ENCODE measurements at places on chromosomes 5 and 9.

GRCh38 chr9:92440751-92441046 lies 16.4 kb upstream of the OMD start:
- no peak for DNase-seq

GRCh38 chr9:70347046-70347445 lies 67.4 kb downstream of the KLF9 start:
- DNase-seq: no peak

DNA sequence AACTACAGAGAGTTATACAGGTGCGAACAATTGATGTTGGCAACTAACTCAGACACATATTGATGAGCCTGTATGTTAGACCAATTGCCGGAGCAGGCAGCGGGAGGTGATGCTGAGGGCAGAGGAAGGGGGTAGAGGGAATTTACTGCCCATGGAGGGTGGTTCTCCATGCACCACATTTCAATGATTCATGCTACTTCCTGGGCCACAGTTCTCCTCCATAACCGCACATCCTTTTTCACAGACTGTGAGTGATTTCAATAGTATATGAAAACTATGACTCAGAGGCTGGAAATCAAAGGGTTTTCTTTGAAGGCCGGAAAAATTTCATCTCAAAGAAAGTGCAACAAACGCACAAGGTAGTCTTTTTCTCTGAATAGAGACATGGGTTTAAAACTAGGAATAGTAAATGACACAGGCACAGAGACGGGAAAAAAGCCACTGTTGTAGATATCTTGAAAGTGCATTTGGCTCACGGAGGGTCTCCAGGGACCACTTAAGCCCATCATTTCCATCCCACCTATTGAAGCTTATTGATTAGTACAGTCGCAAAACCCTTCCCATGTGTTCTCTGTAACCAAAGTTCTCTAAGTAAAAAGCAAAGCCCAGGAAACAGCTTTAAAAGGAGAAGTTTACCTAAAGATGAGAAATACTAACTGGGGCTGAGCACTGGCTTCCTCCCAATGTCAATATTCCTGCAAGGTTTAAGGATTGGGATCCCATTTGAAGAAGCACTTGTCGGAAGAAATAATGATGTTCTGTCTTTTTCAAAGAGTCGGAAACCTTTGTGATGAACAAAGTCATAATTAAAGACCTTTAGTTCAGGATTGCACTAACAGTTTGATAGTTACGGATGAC lies 28.0 kb upstream of the ADAM19 start:
- DNase-seq: no peak

DNA sequence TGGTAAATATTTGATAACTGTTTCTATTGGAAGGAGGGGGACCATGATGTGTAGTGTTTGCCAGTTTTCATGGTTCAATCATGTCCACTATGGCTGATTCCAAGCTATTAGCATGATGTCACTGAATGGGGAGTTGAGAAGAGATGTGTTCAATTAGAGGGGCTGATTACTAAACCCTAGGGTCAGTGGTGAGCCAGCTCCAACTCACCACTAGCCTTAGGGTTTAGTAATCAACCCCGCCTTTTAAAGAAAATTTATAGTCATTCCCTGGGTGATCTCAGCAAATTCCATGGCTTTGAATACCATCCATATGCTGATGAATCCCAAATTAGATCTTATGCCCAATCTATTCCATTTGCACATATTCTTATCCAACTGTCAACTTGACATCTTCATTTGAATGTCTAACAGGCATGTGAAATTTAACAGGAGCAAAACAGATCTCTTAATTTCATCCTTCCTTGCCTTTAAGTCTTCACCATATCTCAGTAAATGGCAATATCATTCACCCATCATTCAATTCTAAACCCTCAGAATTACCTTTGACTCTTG lies 98.8 kb downstream of the GCNT1 start:
- no peak for DNase-seq

DNA sequence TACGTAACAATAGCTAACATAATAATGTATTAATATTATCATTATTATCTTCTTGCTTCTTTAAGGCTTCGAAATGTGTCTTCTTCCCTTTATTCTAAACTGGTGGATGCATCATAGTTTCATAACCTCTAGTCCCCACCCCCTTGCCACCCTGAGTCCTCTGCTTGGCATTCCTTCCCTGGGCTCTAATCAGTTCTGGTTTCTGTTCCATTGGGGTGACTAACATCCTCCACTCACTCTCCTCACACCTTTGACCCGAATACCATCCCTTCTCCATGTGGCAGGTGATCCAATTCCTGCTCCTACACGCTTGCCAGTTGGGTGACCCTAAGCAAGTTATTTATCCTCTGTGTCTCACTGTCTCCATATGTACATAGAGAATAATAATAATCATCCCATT lies 286.1 kb downstream of the TRPM3 start:
- no peak for DNase-seq

DNA sequence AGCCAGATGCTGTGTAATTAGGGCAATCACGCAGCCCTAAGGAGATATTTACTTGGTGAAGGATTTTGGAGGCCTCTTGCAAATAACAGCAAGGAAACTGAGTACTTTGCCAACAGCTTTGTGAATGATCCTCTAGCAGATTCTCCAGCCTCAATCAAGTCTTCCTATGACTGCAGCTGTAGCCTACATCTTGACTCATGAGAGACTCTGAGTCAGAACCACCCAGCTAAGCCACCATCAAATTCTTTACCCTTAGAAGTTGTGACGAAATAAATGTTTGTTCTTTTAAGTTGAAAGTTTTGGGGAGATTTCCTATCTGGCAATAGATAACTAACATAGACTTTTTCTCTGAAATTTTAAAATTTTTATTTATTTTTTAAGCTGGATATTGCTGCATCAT lies 237.6 kb upstream of the CCNH start:
- no peak for DNase-seq

GRCh38 chr9:136011376-136011702 lies 50.2 kb upstream of the UBAC1 start:
- no peak for DNase-seq

DNA sequence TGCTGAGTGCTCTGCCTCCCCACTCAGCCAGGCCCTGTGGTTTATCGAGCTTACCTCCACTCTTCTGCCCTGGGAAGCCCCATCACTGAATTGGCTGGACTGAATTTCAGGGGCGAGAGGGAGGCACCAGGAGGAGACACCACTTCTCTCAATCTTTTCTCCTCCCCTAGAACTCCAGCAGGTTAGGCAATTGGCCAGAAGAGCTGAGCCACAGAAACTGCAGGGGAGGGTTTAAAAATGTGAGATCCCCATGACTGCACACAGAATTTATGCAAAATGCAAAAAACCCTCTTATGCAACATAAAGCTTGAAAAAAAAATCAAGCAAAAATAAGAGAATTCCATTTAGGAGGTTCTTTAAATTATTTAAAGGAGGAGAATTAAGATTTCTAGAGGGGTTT lies 29.9 kb downstream of the TUT7 start:
- no peak for DNase-seq

- no peak for DNase-seq
Observed at GRCh38 chr5:126471875-126472537, 48.8 kb downstream of the GRAMD2B start.

GRCh38 chr5:159059722-159060121 lies 40.0 kb downstream of the EBF1 start:
- DNase-seq: no peak

- DNase-seq: no peak
Observed at GRCh38 chr9:72983056-72983455, 30.2 kb upstream of the ALDH1A1 start.

- DNase-seq: no peak
Observed at GRCh38 chr9:107742531-107743309, 253.2 kb upstream of the KLF4 start.

DNA sequence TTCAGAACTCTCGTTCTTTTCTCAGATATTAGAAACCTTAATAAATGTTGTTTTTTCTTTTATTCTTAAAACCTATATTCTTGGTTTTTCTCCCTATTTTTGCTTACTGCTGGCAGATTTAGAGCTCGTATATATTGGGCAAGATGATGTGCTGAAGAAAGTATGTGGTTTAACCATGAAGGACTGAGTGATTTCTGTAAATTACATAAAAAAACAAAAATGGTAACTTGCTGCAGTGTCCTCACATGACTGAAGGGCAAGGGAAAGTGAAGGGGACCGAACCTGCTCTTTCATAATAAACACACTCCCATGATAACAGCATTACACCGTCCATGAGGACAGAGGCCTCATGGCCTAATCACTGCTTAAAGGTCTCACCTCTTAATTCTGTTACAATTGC lies 393.8 kb upstream of the ZNF608 start:
- no peak for DNase-seq

GRCh38 chr5:9686216-9686615 lies 56.1 kb upstream of the TAS2R1 start:
- DNase-seq: no peak

- no peak for DNase-seq
Observed at GRCh38 chr5:75152860-75153259, 83.8 kb downstream of the ANKRD31 start.

DNA sequence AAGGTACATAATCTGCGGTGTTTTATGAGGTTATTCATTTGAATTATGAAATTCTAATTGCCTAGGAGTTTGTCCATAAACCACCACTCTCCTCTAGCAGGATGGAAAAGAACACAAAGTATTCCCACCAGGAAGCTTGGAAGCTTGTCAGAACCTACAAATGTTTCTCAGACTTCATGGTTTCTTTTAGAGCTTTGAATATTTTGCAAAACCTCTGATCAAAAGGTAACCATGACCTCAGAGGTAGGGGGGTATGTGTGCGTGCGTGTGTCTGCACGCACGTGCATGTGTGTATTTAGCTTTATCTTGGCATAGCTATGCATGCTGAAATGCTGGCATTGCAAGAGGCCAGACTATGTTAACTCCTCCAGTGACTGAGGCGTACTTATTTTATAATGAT lies 847.0 kb downstream of the TLE1 start:
- no peak for DNase-seq

- no peak for DNase-seq
Observed at GRCh38 chr9:77707383-77708063, 59.4 kb upstream of the GNA14 start.

DNA sequence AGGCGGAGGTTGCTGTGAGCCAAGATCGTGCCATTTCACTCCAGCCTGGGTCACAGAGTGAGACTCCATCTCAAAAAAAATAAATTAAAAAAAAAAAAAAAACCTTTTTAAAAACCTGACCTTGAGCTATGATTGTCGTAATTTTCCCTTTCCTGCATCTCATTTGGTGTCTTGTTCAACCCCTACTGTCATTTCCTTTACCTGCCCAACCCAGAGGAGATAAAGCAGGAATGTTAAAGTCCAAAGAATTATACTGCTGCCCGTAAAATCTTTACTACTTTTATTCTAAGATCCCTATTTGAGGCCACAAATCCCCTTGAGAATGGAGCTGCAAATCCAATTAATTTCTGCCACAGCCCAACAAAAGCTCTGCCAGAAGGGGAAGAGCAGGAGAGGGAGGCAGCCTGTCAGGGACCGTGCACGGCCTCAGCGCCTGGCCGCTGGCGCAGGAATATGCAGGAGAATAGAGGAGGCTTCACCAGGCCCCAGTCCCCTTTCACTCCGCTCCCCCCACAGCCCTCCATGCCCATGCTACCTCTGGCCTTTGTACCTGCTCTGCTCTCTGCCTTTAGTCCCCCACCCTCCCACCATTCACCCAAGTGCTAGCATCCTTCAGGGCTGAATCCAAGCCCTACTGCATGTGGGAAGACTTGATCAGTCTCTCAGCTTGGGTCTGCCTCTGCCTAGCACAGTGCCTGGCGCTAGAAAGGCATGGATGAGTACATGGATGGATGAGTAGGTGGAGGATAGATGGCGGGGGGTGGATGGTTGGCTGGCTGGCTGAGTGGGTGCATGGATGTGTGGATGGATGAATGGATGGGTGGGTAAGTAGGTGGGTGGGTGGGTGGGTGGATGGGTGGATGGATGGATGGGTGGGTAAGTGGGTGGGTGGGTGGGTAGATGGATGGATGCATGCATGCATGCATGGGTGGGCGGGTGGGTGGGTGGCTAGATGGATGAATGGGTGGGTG lies 99.8 kb upstream of the SARDH start:
- no peak for DNase-seq

Measured in substantia nigra (tissue), 51 donors.